ENCODE measurements at places on chromosomes 12 and 14.

DNA sequence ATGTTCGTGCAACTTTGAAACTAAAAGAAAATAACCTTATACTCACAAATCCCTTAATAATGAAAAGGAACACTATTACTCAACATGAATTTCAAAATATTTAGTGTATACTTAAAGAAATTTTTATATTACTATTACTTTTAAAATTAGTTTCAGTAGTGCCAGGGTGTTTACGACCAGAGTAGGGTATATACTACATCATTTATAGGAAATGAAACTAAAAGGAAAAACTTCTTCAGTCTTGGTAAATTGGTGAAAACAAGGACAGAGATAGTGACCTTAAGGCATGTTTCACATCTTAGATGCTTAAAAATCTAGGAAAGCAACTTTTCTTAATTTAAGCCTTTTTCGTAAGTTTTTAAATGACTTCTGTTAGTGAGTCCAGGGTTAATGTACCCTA, 4.5 kb downstream of the USP15 start:
- DNase-seq: no peak

- DNase-seq: no peak
These were observed 6.1 kb downstream of the RSRC2 start for GRCh38 chr12:122520676-122521075.

DNA sequence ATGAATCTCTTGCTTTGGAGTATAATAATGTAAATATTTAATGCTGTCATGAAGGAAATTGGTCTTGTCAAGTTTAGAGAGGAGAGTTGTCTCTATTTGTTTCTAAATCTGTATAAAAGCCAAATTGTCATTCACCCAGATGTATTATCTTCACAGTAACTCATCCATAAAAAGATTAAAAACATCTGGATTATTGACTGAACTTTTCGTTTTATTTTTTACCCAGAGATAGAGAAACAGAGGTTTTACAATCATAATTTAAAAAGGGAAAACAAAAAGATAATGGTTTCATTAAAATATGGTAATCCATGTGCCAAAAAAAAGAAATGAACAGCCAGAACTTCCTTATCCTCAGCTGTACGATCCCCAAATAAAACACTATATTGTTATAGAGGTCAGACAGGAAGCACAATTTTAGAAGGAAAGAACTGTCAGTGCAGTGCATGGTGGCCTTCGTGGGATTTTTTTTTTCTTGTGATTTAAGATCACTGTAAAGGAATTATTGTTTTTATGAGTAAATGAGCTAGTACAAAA, 125.9 kb downstream of the ACSS3 start:
- DNase-seq: no peak

- DNase-seq: no peak
These were observed 135.9 kb downstream of the KTN1 start for GRCh38 chr14:55715889-55716288.

- no peak for DNase-seq
These were observed 64.3 kb downstream of the SLC16A7 start for GRCh38 chr12:59660148-59660547.

DNA sequence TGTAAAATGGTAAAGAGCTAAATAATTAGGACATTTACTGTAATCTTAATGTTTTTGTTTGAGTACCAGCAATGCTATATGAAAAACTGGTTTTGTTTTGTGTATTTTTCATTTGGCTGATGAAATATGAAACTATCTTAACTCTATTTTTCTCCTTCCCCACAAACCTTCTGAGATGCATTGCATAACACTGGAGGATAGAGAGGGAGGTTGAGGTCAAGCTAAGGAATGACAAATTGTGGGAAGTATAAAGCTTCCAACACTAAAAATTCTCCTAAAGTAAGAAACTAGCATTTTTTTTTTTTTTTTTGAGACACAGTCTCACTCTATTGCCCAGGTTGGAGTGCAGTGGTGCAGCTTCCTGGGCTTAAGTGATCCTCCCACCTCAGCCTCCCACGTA, 31.5 kb upstream of the SRP54 start:
- DNase-seq: no peak
